ENCODE measurements at places on chromosomes 3 and 15.

- no peak for DNase-seq
Measured at GRCh38 chr3:187021748-187022402, 91.5 kb downstream of the ST6GAL1 start.

DNA sequence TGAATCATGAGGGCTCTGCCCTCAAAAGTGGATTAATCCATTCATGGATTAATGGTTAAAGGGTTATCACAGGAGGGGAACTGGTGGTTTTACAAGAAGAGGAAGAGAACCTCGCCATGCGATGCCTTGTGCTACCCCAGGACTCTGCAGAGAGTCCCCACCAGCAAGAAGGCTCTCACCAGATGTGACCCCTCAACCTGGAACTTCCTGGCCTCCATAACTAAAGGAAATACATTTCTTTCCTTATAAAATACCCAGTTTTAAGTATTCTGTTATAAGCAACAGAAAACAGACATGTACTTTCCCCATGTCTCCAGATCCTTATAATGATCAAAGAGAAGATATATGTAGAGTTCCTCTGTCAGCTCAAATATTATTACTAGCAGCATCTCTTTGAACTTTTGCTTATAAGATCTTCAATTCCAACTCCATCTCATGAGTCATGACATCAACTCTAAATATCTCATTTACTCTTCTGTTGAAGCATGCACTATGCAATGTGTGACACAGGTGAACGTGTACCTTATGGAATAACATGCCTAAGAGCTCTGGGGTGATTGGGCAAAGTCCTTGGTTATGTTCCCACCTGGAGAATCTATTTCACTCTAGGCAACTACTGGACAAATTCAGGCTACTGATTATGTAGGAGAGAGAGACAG lies 37.5 kb upstream of the ZBTB38 start:
- no peak for DNase-seq

DNA sequence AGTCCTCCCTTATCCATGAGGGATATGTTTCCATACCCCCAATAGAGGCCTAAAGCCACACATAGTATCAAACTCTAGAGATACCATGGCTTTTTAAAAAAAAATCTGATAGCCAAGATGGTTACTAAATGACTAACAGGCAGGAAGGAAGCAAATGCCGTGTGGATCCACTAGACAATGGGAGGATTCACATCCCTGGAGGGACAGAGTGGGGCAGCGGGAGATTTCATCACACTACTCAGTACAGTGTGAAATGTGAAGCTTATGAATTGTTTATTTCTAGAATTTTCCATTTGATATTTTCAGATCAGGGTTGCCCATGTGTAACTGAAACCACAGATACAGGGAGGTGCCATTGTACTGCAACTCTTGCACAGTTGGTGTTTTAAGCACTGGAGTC lies 826.6 kb downstream of the SQOR start:
- DNase-seq: no peak

DNA sequence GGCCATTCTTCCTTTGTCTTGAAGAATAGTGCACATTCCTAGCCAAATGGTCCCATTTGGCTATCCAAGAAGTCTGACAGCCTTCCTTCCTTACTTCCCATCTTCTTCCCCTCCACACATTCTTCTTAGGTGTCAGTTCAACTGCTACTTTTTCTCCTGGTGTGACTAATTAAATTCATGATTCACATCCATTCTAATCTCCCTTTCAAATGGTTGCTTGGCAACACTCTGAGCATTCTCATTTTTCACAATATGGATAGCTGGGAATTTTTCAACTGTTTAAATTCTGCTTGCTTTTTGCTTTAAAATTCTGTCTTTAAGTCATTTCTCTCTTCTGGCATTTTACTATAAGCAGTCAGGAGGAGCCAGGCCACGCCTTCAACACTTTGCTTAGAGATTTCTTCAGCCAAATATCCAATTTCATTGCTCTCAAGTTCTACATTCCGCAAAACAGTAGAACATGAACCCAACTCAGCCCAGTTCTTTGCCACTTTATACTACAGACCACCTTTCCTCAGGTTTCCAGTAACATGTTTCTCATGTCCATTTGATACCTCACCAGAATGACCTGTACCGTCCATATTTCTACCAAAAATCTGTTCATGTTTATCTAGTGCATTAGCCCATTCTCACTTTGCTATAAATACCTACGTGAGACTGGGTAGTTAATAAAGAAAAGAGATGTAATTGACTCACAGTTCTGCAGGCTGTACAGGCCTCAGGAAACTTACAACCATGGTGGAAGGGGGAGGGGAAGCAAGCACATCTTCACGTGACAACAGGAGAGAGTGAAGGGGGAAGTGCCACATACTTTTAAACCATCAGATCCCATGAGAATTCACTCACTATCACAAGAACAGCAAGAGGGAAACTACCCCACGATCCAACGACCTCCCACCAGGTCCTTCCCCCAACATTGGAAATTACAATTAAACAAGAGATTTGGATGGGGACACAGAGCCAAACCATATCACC lies 31.9 kb upstream of the MCF2L2 start:
- DNase-seq: no peak
